ENCODE measurements at places on chromosomes 11 and 22.

DNA sequence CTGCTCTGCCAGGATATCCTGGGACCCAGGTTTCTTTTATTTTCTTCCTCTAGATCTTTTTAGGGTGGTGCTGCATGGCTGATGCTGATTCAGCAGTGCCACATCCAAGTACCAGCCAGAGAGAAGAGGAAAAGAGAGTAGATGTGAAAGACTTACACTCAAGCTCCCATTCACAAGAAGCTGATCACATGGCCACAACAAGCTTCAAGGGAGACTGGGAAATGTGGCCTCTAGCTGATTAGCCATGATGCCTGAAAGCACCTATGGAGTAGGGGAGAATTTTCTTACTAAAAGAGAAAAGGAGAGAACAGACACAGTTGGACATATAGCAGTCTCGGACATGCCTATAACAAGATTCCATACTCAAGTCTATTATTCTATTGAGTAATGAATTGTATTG, 34.4 kb upstream of the FJX1 start:
- DNase-seq: no peak

DNA sequence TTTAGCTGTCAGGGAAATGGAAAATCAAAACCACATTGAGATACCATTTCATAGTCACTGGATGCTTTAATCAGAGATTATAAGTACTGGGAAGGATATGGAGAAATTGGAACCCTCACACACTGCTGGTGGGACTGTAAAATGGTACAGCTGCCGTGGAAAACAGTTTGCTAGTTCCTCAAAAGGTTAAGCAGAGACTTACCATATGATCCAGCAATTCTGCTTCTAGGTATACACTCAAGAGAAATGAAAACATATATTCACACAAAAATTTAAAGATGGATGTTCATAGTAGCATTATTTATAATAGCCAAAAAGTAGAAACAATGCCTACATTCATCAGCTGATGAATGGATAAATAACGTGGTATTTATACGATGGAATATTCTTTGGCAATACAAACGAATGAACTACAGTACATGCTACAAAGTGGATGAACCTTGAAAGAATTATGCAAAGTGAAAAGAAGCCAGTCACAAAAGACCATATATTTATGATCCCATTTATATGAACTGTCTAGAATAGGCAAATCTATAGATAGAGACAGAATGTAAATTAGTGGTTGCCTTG, 23.0 kb downstream of the RNF121 start:
- DNase-seq: no peak

DNA sequence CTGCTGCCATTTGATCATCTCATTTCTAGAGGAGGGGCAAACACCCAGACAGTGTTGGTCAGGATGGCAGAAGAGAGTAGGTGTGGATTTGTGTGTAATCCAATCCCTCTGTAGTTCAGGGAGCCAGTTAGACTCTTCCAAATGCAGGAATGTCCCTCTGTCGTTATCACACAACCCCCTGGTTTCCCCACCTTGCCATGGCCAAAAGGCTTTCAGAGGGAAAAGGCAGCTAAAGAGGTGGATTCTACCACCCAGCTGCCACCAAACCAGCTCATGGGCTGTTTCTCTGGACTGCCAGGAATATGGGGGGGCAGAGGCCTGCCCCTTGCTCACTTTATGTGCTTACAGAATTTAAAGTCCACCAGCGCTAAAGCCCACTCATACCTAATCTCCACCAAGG, 18.1 kb downstream of the TSKU start:
- no peak for DNase-seq

GRCh38 chr22:39097098-39098020, at the start of gene APOBEC3H:
TSS of gene APOBEC3H (plus strand) at chr22:39097244. CDS start at chr22:39100279, 3,035 bp downstream.
- DNase-seq: no peak

DNA sequence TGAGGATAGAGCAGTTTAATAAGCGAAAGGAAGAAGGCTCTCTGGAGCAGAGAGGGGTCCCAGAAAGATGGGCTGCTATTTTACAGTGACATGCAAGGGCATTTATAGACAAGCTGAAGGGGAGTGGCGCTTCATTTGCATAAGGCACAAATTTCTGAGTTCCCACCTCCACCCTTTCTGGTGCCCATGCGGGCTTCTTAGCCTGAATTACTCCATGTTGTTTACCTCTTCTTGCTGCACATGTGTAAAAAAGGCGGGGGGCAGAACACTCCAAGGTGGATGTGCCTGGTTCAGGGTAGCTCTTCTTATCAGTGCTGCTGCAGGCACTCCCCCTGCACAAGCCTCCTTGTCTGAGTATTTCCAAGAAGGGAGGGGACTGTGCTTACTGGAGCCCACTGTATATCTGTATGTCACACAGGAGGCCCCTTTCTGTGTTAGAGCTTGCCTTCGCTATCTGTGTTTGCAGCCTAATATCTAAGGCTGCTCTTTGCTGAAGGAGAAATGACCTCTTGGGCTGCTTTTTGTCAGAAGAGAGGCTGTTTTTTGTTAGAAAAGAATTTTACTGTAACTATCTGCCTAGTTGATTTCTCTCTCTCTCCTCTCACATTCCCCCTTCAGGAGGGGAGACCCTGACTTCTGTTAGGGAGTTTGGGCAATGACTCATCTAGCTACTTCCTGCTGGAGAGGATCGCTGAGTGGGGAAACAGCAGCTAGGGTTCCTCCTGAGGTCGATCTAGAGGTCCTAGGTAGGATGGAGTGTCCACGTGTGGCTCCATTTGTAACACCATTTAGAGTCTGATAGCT, 1057.0 kb upstream of the CNTN5 start:
- DNase-seq: no peak

GRCh38 chr11:115659061-115659963, 155.1 kb upstream of the CADM1 start:
- no peak for DNase-seq

DNA sequence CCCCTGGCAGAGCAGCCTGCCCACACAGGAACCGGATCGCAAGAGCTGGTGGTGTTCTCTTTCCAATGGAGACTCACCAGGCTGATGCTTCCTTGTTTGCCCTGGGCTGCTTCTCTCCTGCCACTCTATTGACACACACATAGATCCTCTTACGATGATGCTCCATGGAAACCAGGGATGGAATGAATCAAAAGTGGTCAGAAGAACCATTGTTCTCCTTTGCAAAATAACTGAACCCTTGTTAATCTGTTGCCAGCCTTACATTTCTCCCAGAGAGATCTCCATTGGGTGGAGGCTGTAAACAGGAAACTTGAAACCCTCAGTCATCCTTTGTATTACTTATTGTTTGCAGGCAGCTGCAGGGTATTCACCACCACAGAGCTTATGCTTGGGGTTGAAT, 24.6 kb upstream of the LDLRAD3 start:
- no peak for DNase-seq

- DNase-seq: no peak
These were observed 467.3 kb downstream of the OPCML start for GRCh38 chr11:133064961-133065360.

DNA sequence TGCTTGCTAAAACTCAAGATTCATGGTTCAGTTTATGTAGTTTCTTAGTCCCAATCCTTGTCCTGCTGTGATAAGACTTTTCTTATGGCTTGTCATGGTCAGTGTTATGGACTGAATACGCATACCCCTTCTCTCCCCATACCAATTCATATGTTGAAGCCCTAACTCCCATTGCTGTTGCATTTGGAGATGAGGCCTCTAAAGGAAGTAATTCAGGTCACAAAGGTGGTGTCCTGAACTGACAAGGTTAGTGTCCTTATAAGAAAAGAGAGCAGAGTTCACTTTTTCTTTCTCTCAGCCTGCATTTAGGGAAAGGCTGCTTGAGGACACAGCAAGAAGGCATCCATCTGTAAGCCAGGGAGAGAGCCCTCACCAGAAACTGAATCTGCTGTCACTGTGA, 618.2 kb downstream of the LRRC4C start:
- no peak for DNase-seq

GRCh38 chr11:75631086-75631730, 37.6 kb downstream of the MAP6 start:
- no peak for DNase-seq

GRCh38 chr11:116177521-116178210, 595.1 kb downstream of the BUD13 start:
- DNase-seq: no peak

- DNase-seq: no peak
These were observed 80.9 kb upstream of the MYO18B start for GRCh38 chr22:25661073-25661472.

- DNase-seq: no peak
These were observed 14.3 kb upstream of the ARRB1 start for GRCh38 chr11:75365711-75366181.

GRCh38 chr22:32951807-32952153, 106.4 kb downstream of the SYN3 start:
- DNase-seq: no peak

DNA sequence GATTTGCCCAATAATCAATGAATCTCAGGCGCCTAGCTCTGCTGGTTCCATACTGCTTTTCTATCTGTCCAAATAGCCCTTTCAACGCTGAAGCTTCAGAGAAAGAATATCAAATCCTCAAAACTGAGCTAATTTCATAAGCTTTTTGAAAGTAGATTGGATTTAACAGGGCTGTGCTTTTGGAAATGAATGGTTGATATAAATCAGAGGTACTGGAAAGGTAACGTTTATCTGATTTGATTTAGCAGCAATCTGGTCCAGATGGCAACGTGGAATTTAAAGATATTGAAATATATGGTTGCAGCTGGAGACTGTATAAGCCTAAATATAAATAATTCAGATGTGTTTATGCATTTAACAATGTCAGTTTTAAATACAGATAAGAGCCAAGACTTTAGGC, 229.5 kb upstream of the MPPED2 start:
- DNase-seq: no peak

GRCh38 chr11:116454020-116454645, 318.7 kb downstream of the BUD13 start:
- DNase-seq: no peak

DNA sequence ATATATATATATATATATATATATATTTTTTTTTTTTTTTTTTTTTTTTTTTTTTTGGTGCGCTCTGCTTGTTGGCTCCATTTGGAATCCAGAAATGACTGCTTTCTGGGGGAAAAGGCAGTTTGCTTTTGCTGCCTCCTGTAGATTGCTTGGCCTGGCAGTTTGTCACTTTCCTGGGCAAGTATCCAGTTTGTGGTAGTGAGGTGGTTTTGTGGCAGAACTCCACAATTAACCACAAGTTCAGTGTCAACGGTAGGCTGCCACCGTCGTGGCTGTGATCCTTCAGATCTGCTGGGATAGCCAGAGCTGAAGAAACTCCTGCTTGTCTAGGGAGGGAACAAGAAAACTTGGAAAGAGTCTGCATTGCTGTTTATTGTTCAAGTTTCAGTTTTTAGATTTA, 5.0 kb upstream of the PDE3B start:
- DNase-seq: no peak
